ENCODE measurements at places on chromosomes 3 and 15.

GRCh38 chr3:144463911-144464310 lies 492.3 kb downstream of the DIPK2A start:
- DNase-seq = no peak

DNA sequence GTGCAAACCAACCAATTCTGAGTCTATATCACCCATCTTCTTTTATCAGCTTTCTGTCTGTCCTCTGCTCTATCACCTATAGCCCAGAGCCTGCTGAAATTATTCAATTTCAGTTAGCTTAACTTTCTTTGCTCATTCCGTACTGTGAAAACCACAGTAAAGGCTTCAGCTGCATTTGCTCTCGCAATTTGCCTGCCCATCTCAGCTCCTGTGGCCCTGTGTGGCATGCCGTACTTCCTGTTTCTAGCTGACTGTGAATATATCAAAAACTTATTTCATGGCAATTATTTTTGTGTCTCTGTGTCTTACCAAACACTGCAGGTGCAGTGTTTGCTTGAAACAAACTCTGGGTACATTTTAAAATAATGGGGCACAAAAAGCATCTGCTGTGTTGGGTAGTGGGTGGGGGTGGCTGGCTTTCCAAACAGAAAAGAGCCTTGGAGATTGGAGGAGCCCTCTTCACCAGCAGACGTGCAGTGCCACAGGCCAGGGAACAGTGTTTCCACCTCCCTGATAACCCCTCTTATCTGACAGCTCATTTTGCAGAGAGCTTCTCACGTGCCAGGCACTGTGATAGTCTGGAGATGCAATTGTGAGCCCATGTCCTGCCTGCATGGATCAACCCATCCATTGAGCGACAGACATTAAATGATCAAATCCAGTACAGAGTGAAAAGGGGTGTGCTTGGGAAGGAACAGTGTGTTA lies 45.2 kb downstream of the GASK1A start:
- DNase-seq = no peak

GRCh38 chr15:74423431-74424257 lies 10.1 kb downstream of the SEMA7A start:
- DNase-seq = no peak

GRCh38 chr3:169120928-169121327 lies 542.6 kb downstream of the MECOM start:
- DNase-seq = no peak

DNA sequence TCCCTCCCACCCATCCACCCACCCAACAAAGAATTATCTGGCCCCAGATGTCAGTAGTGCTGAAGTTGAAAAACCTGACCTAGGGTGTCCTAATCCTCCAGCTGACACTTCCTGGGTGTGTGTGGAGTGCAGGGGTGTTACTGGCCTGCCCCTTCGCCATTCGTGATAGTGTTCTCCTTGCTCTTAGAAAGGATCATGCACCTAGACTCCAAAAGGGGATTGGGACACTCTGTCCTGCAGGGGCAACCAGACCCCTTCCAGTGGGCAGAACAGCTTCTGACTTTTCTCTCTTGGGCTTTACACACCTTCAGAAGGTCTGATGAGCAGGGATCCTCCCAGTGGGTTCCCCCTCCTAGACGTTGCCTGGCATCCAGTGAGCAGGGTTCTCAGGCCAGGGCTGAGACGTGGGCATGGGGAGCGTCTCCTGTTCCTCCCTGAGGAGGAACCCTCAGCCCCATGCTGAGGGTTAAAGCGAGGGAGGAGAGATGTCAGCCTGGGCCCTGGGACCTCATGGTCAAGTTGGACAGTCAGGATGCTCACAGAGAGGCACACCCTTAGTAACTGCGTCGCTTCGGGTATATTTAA lies 75.0 kb downstream of the AAGAB start:
- no peak for DNase-seq

DNA sequence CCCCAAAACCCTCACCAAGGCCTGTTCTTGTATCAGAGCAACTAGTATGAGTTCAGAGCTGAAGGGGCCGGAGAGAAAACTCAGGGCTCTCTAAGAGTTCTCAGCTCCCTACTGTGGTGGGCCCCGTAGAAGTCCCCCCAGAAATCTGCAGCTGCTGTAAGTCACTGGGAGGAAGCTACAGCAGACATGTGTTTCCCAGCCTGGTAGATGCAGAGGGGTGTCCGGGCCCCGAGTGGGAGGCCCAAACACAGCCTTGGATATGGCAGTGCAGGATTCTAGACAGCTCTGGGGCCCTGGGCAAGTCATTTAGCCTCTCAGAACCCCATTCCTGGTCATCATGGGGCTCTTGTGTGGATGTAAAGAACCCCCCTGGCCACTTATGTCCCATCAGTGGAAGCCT lies 39.2 kb upstream of the CSPG4 start:
- DNase-seq = no peak

DNA sequence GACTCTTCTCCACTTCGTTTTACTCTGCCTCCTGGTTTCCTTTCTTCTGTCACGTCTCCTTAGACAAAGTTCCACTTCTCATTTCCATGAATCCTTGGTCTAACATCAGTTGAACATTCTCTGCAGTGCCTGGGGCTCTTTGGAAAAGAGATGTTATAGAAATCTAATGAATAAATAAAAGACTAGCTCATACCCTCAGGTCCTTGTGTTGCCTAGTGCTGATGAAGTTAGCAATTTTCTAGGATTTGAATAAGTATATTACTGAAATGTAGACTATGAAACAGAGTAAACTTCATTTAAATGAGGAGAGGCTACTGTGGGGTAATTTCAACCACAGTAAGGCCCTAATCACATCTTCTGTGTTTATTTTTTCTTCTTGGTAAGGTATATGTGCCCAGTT lies 146.9 kb upstream of the CADPS start:
- no peak for DNase-seq

DNA sequence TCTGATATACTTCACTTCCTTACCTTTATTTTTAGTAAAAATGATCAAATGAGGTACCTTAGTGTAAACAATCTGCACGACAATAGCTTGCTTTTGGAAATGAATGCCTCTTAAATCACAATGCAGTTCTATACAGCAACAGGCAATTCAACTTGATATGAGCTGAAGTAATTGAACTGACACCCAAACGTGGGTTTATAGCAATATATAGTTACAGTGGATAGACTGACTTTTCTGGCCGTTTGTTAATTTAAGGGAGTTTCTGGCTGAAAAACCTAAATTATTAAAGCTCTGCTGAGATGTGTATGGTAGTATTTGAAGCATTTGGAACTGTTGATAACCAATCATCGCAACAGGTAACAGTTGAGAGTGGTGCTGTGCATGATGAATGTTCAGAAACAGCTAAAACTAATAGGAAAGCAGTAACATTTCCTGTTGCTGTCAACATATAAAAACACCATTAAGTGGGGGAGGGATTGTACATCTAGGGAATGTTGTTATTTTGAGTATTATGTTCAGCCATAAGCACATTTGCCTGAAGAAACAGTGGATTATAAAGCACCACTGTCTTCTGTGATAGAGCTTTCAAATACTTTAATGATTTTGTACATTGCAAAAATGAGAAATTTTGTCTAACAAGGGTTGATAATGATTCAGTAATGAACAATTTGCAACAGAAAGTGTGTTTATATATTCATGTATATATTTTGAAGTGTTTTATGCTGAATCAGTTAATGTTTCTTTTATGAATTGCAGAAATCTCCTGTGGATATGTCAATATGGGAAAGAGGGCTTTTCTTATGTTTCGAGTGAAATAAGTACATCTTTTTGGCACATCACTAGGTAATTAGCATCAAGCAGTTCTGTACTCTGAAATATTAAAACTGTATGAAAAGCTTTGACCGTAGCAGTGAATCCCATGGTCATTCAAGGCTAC lies 176.1 kb downstream of the TCF12 start:
- no peak for DNase-seq

- no peak for DNase-seq
Measured at GRCh38 chr3:130968221-130968620, 58.4 kb downstream of the ASTE1 start.

DNA sequence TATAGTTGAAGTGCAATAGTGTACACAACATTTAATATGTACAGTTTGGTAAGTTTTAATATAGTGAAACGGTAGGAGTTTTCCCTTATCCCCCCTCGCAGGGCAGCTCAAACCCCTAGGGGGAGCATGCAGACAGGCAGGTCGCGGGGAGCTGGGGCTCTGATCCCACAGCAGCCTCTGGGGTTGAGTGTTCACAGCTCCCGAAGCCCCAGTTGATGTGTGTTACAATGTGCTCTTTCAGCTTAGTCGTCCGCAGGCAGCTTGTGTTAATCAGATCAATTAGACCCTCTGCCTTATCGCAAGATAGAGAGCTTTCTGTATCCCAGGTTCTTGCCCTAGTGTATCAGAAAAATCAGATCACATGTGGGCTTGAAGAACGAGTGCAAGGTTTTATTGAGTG lies 143.1 kb upstream of the CHRNA7 start:
- DNase-seq = no peak

DNA sequence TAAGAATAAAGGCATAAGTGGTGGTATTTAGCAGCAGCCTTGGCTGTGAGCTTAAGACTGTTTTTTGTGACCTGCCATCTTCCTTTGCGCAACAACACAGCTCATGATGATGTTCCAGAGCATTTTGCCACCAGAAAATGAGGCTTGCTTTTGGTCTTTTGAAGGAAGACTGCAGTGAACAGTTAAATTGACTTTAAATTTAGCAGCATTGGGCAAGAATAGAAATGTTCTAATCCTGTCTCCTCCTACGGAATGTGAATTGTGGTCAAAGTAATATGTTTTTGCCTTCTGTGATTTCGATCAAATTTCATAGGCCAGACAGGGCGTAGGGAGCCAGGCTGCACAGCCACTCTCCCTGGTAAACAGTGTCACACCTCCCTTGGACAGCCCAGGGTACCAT lies 460.7 kb upstream of the RASGRP1 start:
- DNase-seq = peak; percentile 20

- DNase-seq = no peak
Measured at GRCh38 chr3:50536471-50537180, 30.9 kb downstream of the C3orf18 start.

DNA sequence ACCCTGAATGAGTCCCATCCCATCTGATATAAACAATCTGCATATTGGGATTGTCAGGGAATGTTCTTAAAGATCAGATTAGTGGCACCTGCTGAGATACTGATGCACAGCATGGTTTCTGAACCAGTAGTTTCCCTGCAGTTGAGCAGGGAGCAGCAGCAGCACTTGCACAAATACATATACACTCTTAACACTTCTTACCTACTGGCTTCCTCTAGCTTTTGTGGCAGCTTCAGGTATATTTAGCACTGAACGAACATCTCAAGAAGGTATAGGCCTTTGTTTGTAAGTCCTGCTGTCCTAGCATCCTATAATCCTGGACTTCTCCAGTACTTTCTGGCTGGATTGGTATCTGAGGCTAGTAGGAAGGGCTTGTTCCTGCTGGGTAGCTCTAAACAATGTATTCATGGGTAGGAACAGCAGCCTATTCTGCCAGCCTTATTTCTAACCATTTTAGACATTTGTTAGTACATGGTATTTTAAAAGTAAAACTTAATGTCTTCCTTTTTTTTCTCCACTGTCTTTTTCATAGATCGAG lies 4.5 kb downstream of the B2M start:
- no peak for DNase-seq

DNA sequence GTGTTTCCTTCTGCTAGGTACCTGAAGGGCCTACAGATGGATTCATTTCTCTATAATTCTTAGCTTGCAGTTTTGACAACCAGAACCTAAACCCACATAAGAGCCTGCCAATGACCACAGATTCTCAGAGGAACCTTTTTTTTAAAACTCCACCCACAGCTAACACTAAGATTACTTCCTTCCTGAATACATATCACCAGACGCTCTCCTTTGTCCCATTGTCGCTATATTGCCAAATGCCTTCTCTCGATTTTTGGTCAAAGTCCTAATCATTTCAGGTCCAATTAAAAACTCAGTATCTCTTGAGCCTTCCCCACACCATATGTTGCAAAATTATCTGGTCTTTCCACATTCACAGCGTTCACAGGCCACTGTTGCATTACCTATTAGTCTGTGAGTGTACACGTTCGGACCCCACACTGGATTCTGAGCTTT lies 12.4 kb downstream of the ZNF710 start:
- DNase-seq = no peak

- no peak for DNase-seq
Measured at GRCh38 chr3:72768006-72768441, 80.2 kb downstream of the SHQ1 start.

- DNase-seq = no peak
Measured at GRCh38 chr15:53573091-53573490, 186.4 kb downstream of the WDR72 start.

DNA sequence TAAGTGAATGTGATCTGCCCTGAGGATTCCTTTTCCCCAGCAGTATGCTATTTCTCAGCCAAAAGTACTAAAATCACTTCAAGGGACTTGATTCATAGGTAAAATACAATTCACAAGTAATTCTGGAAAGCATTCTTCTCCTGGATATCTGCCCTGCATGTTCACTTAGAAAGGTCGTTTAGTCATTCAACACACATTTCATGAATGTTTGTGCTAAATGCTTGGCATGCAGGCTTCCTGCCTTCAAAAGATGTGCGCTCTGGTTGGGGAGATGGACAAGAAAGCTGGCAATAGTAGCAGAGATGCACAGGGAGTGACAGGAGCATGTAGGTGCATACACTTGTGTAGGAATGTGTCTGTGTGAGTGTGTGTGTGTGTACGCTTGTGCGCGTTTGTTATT lies 360.7 kb downstream of the PTPRG start:
- no peak for DNase-seq

DNA sequence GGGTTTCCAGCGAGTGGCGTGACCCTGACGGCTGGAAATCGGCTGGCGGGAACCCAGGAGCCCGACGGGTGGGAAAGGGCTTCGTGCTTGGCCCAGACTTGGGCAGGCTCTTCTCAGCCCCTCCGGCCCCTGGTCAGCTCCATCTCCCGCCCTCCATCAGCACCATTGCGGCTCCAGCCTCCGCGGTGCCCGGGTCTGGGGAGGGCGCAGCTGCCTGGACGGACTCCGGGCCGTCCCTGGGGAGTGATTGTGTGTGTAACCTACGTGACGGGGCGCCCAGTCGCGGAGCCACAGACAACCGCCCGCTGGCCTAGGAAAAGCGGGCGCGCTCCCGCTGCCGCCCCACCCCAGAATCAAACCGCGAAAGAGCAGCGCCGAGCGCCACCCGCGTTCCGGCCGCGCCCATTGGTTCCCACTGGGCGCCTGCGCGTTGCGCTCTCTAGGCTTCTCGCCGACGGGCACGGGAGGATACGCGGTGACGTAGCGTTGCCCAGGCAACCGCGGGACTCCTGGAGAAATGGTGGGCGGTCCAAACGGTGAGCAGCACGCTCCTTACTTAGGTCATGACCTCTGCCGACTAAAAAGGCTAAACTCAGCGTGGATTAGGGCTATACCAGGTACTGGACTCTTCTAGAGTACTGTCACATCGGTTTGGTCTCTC lies at the start of gene CFAP20DC:
CFAP20DC (minus strand) TSS at position 355 of the 661 bp plus-strand sequence. CDS start 394 bp downstream, outside the sequence.
- peak; percentile 95 for DNase-seq
